ENCODE measurements at places on chromosomes 2 and 18.

- no peak for DNase-seq
These were observed 375.5 kb upstream of the SPRED2 start for GRCh38 chr2:65807942-65808341.

- no peak for DNase-seq
These were observed 612.6 kb downstream of the GALR1 start for GRCh38 chr18:77862066-77862757.

- no peak for DNase-seq
These were observed 28.6 kb upstream of the NFU1 start for GRCh38 chr2:69465513-69466456.

DNA sequence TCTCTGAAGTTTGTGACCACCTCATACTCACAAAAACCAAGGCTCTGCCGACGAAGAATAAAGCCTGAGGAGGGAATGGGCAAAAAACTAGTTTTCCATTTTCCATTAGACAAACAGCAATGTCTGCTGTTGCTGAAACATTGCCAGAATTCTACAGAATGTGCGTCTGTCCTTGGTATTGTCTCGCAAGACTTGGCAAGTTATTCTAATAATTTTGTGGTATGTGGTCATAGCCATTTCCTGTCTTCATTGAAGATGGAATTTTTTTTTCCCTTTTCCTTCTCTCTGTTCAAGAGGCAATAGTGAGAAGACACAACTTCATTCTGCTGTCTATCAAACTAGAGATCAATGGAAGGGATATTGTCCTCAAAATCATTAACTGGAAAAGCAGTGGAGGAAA lies 296.1 kb downstream of the RND3 start:
- DNase-seq = no peak

- no peak for DNase-seq
These were observed 4.2 kb downstream of the TTC27 start for GRCh38 chr2:32632089-32632488.

DNA sequence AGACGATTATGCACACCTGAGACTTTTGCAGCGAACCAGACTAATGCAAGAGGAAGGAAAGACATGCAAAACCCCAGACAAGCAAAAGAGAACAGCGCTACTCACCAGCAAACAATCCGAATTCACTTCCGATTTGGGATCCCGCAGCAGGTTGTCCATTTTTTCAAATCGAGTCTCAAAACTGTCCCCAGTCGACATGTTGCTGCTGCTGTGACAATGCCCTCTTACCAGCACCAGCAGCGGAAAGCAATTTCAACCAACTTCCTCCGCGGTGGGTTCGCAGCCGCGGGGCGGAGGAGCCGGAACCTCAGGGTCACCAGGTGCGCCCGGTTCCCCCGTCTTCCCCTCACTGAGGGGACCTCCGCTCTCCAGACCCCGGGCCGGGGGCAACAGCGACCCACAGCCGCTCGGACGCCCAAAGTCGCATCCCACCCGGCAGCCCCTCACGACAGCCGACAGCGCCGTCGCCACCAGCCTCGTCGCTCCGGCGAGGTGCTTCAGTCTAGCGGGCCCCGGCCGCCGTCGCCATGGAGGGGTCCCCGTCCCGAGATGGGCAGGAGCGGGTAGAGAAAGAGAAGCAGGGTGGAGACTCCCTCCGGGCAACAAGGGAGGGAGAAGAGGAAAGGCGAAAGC lies 784 bp downstream of the ROCK1 start:
- no peak for DNase-seq

DNA sequence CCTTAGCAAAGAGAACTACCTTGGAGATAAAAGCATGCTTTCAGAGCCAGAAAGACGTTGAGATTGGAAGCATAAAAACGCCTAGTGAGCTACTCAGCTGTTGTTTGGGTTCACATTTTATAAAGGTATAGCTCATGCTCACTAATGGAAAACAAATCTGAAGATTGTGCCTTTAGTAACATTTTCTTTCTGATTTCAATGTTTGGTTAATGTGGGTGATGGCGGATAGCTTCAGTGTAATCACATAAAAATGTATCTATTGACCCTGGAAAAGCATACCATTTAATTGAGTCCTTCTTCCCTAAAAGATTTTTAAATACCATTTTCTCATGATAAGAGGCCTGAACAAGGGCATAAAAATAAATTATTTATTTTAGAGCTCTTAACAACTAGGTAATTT lies 73.4 kb downstream of the DTNA start:
- DNase-seq = no peak
